ENCODE measurements at places on chromosomes 5 and 9. TPM values are rescaled to one million over a fixed set of nuclear protein-coding genes. Genes with fewer than 3 reads are reported as not detected.

DNA sequence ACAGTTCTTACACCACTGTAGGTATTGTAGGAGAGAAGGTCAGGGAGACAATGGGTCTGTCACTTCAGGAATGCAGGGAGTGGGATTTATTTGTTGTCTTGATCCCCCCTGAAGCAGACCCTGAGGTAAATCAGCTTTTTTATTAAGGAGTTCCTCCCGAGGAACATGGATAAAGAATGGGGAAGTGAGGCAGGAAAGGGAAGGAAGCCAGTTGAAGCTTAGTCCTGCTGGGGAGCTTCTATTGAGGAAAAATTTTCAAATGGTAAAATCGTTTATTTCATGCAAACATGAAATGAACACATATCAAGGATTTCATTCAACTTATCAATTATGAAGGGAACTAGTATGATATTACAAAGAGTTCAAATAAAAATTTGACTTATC is 318.6 kb upstream of the PIK3R1 start:
- DNase-seq: no peak

DNA sequence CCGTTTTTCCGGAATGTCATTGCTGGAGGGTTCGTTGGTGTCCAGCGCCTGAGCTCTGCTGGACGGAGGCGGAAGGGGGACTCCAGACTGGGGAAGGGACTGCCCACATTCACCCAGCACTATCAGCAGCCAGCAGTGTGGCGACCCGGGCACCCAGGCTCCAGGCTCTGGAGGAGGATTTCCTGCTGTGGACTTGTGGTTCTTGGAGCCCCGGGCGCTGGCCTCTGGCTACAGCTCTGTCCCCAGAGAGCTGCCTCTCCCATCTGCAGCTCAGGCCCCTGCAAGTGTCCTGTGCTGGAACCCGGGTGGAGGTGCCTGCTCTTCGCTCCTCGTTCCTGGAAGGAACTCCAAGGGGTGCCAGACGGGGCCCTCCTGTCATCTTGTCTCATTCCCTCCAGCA is 152.6 kb downstream of the RGS3 start:
- DNase-seq: no peak

GRCh38 chr9:37512437-37512836 is 26.7 kb downstream of the POLR1E start:
- no peak for DNase-seq

- no peak for DNase-seq
Observed at GRCh38 chr5:135481387-135481786, 29.2 kb upstream of the TIFAB start.

GRCh38 chr5:27875148-27875547 is 836.8 kb upstream of the CDH9 start:
- DNase-seq: no peak

GRCh38 chr9:129254566-129255287 is 76.7 kb upstream of the IER5L start:
- DNase-seq: no peak

DNA sequence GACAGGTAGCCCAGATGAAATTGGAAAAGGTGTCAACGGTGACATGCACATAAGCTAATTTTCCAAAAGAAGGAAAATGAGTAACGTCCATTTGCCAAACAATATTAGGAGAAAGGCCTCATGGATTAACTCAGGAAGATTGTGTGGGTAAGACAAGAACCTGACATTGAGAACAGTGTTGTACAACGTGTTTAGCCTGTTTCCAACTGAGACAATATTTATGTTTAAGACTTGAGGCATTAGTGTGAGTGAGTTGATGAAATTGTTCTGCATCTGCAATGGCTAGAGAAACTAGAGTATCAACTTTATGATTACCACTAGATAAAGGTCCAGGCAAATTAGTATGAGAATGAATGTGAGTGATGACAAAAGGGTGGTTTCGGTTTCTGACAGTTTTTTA is 191.3 kb upstream of the RAI14 start:
- DNase-seq: no peak

- no peak for DNase-seq
Observed at GRCh38 chr9:131971482-131972074, 108.1 kb downstream of the MED27 start.

GRCh38 chr9:27442464-27442863 is 81.6 kb upstream of the IFNK start:
- DNase-seq: no peak

DNA sequence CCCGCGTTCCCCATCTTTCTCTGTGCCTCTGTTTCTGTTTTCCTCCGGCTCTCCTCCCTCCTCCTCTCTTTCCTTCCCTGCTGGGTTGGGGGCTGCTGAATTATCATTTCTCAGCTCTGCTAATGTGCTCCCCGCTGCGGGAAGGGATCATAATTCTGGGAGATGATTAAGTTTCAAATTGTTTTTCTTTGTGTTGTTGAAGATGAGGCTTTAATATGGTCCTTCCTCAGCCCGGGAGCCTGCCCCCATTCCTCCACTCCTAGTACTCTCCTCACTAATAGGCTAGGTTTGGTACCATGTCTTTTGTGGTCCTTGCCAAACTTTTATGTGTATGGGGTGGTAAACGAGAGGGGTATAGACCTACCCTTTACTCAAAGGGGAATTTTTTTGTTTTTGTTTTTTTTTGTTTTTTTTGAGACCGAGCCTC is 5.7 kb upstream of the PCDH1 start:
- no peak for DNase-seq

DNA sequence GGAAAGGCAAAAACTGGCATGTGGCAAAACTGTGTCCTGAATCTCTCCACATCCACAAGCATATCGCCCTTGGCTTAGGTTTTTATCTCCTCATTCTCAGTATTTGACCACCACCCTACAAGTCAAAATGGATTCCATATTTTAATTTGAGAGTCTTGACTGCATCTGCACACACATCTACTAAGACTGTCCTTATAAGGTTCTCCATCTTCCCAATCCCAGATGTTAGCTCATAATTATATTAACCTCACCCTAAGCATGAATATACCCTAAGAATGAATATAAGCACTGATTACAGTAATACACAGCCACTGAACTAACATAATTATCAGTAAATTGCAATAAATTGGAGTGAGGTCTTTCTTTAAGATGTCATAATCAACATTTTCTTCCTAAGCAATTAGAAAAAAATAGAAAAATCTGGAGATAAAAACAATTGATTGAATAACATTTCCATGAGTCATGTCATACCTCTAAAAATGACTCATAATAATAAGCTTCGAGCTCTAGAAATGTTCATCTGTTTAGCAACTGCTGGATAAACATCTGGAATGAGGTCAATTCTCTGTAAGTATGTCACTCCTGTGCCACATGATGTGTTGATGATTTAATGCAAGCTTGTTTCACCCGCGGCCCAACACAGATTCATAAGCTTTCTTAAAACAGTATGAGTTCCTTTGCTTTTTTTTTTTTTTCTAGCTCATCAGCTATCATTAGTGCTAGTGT is 39.9 kb upstream of the PAM start:
- peak; percentile 84 for DNase-seq

TBC1D2 gene
- 56.4 TPM for total RNA-seq

PTPA gene
- 133 TPM for total RNA-seq

PCDHA9 gene
- under 0.01 TPM for total RNA-seq

ENDOG gene
- 26.4 TPM for total RNA-seq

AP3B1 gene
- total RNA-seq: 113 TPM
